ENCODE measurements at places on chromosomes 6 and 20.

DNA sequence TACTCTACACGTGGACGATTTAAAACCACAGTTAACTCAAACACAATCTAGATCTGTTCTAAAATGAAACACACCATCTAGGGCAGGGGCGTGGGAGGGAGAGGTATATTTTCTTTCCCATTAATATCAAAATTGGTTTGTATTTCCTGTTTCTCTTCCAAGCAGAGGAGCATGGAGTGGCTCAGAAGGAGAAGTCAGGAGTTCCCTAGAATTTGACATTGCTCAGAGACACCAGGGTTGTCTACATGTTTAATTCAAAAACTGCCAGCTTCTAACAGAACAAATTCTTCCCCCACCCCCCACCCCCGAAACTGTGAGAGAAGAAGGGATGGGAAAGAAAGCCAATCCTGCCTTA lies 2.3 kb downstream of the PREX1 start:
- no peak for DNase-seq

DNA sequence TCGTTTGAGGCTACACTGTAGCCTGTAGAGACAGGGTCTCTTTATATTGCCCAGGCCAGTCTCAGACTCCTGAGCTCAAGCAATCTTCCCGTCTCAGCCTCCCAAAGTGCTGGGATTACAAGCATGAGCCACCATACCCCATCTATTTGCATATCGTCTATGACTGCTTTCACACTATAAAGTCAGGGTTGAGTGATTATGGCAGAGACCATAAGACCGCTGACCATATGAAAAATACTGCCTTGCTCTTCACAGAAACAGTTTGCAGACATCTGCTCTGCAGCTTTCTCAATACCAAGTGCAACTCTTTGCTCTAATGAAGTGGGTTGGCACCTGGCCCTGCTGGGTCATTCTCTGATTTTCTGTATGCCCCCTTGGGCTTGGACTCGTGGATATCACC lies 79.5 kb upstream of the PAK5 start:
- DNase-seq = no peak

- DNase-seq = peak; percentile 49
These were observed 62.2 kb upstream of the DDR1 start for GRCh38 chr6:30821862-30822784.

DNA sequence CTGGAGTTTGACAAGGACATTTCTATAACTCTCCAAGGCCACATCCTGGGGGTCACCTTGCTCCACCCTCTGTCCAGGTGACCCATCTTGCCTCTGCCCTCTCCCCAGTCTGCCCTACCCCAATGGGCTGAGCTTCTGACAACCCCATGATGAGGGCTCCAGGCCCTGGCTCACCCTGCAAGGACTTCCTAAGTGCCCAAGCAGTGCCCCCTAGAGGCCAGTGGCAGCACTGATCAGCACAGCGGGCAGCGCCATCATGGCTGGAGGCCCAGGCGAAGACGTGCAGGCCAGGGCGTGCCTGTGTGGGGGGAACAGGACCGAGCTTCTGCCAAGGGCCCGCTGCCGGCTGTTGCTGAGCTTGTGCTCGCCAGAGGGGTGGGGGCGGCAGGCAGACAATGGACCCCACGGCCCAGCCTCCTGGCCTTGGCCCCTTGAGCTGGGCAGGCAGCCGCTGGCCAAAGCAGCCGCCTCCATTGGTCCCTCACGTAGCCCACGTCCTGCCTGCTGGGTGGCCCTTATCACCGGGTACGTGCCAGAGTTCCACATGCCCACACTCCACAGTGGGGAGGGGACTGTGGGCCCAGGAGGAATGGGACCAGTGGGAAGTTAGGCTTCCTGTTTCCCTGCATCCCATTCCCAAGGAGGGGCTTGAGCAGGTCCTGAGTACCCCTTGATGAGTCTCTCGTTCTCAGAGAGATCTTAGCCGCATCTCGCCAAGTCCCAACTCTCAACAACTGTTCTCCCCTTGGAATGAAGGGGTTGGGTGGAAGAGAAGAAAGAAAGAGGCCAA lies 64.3 kb downstream of the MRPL14 start:
- DNase-seq = no peak

DNA sequence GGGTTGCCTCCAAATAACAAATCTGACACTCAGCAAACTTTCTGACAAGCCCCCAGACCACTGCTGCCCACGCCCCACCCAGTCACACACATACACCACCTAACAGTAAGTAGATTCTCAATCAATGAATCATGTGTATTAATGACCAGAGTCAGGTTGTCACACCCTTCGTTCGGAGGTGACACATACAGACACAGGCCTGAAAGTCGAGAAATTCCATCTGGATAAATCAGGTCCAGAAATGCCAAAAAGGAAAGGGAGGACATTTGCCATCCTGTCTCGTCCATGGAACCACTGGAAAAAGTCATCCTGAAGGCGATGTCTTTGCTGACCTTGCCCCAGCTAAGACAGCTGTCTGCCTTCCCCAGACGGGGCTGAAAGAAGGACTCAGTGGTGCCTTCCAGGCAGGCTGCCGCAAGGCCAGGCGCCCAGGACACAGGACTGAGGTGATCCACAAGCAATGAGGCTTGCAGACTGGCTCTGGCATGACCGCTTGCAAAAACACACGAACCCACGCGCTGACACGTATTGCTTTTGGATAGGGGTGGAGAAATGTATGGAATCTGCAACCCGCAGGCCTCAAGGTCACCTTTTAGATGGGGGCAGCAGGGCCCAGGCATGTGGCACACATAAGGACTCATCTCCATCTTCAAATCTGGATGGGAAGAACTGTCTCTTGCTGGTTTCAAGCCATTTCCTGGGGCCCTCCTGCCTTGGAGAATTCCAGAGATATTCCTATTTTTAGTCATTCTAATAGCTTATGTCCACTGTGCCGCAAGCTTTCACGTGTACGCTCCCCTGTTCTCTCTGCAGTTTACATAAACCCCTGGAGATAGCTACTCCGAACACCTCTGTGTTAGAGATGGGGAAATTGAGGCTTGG lies 9.0 kb downstream of the NFATC2 start:
- no peak for DNase-seq

- no peak for DNase-seq
These were observed 81.7 kb upstream of the TENT5A start for GRCh38 chr6:81834141-81834681.

DNA sequence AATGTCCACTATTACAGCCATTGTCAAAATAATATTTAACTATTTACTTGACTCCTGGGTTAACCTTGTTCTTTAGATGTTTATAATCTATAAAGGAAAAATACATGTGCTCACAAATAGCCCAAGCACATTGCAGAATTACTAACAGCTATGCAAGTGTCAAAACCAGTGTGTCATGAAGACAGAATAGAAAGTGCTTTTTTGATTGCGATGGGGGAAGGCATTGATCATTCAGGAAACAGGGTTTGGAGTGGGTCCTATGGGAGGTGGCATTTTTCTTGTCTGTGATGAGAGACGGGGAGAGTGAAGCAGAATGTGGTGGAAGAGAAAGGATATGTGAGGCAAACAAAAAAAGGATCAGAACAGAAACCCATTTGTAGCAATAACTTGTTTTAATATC lies 1.0 kb upstream of the AGPAT4 start:
- no peak for DNase-seq

- DNase-seq = no peak
These were observed 11.8 kb upstream of the TUBB2B start for GRCh38 chr6:3239110-3239830.

DNA sequence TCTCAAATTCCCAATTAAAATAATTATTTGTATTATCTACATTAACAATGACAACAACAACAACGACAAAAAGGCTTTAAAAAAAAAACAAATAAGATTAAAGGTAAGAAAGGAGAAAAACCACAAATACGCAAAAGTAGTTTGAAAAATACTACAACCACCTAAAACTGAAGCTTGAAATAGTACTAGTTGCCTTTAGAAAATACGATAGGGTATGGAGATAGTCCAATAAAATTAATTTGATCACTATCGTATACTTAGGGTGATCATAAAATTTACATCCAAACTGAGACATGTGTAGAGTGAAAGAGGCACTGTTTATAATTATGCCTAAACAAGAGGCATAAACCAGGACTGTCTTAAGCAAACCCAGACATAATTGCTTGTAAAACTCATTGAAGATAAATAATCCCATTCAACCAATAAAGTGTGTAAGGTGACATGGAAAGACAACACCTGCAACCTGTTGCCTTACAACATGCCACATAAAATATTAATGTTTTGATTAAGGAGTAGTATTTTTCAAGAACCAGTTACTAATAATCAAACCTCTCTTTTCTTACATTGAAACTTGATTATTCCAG lies 22.7 kb downstream of the REPS1 start:
- peak; percentile 50 for DNase-seq

- no peak for DNase-seq
These were observed 53.0 kb downstream of the ADAT2 start for GRCh38 chr6:143397227-143398222.

DNA sequence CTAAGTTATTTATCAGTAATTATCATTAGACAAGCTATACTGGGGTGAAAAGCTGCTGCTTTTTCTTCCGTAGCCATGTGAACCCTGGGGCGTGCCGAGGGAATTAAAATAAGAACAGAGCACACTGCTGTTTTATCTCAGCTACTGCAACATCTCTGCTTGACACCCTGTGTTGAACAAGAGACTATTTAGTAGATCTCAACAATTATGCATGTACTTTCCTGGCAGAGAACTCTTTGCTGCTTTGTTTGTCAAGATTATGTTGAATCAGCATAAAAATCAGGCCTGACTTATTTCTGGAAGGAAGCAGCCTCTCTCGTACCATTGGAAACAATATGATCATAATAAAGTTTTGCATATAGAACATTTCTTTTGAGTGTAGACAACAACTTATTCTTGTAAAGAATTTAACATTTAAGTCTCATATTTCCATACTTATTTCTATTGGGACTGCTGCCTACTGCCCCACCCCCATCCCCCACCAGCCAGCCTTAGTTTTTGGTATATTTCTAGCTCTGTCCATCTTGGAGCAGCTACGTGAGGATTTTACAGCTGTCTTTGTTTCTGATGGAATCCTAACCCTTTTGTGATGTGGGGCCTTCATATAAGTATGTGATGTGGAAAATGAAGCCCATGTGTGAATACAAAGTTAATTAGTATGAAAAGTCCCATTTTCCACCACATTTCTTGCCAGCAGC lies 1011.4 kb downstream of the KIF16B start:
- peak; percentile 8 for DNase-seq

DNA sequence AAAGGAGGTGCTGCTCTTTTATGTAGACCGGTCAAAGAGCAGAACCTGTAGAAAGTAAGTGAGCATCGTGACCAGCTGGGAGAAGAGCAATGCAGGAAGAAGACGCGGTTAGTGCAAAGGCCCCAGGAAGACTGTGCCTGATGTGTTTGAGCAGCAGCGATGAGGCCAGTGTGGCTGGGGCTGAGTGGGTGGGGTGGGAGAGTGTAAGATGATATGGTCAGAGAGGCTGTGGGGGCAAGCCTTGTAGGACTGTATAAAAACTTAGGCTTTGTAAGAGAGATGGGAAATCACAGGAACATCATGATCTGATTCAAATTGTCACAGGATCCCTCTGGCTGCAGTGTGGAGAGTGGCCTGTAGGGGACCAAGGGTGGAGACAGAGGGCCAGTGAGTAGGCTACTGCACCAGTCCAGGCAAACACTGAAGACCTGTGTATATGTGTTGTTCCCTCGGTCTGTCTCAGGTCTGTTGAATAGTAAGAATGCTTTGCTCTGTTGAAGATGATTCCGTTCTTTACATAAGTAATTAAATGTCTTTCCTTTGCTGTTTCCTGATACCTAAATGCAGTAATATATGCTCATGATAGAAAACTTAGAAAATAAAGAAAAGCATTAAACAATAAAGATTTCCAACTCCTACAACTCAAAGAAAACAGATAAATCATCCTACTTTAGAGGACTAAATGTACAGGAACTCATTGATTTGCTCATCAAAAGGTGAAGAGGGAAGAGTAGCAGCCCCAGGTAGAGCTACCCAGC lies 23.6 kb upstream of the WFDC2 start:
- no peak for DNase-seq

- no peak for DNase-seq
These were observed 128.2 kb downstream of the GPX5 start for GRCh38 chr6:28653876-28654275.

DNA sequence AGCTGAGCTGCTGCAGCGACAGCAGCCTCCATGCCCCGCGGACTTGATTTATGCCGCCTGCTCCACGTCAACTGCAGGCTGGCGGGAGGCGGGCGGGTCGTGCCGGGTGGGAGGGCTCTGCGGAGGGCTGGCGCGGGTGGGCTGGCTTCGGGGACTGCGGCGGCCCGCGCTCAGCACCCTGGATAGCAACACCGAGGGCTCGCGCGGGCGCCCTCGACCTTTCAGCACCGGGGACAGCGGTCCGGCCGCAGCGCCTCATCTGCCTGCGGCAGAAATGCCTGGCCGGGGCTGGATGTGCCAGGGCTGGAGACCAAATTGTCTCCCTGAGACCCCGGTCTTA lies 792 bp downstream of the SNAP25 start:
- peak; percentile 75 for DNase-seq

- DNase-seq = peak; percentile 82
These were observed 751 bp downstream of the MAP3K4 start for GRCh38 chr6:160992061-160992979.
